ENCODE measurements at places on chromosomes 12 and 14.

DNA sequence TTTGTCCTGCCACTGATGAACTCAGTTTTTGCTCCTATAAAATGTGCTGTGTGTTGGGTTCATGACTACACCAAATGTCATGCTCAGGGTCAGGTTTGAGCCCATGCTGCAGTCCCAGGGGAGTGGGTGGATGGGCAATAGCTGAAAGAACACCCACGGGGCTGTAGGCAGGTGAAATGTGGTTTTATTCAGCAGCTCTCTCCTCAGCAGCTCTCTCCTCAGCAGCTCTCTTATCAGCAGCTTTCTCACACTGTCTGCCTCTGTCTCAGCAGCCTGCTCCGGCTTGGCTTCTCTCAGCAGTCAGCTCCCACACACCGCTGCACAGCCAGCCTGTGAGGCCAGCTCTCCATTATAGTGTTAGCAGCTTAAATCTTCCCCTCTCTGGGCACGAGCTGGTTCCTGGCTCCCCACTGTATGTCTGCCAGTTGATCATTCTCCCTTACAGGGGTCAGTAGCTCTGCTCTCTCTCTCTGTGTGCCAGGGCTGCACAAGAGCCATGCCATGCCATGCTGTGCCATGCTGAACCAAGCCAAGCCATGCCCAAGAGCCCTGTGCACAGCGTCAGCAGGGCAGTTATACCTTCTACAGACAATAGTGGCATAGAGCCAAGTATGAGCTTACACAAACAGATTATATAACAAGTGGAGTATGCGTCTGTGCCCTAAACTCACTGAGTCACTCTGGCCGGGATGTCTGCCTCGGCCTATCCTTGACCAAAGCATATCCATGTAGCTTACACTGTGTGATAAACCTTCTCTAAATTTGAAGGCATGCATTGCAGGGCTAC is 303.3 kb upstream of the TMPO start:
- DNase-seq = no peak

GRCh38 chr12:79886917-79887519 is 47.9 kb downstream of the PPP1R12A start:
- peak; percentile 30 for DNase-seq

GRCh38 chr12:79535751-79536150 is 155.0 kb downstream of the PAWR start:
- no peak for DNase-seq

DNA sequence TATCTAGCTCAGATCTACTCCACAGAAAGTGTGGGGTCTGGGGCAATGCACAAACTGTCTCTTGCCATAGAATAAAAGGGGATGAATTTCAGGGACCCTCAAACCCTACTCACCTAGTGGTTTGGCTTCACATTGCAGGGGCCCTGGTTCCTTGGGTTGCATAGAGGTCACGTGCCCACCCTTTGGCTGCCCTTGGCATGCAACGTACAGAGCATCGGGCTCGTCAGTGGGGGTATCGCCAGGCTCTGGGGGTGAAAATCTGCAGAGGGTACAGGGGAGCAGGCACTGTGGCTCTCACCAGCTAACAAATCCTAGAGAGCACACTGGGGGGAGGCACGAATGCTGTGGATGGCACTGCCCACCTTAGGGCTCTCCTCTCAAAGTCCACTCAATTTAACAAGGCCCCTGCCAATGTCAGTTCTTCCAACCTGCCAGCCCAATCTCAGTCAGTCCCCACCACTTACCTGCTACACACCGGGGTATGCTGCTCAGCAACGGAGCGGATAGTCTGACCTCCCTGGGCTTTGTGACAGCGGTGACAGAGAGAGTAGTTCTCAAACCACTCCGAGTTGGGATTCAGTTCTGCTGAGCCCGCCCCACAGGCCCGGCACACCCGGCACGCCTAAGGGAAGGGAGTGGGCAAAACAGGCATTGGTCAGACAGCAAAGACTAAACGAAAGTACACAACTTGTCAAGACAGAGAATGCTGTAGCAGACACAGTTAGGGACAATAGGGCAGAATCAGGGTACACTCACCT is 8.0 kb downstream of the KMT2D start:
- DNase-seq = no peak

GRCh38 chr12:49543221-49543913 is 4.5 kb downstream of the KCNH3 start:
- no peak for DNase-seq

DNA sequence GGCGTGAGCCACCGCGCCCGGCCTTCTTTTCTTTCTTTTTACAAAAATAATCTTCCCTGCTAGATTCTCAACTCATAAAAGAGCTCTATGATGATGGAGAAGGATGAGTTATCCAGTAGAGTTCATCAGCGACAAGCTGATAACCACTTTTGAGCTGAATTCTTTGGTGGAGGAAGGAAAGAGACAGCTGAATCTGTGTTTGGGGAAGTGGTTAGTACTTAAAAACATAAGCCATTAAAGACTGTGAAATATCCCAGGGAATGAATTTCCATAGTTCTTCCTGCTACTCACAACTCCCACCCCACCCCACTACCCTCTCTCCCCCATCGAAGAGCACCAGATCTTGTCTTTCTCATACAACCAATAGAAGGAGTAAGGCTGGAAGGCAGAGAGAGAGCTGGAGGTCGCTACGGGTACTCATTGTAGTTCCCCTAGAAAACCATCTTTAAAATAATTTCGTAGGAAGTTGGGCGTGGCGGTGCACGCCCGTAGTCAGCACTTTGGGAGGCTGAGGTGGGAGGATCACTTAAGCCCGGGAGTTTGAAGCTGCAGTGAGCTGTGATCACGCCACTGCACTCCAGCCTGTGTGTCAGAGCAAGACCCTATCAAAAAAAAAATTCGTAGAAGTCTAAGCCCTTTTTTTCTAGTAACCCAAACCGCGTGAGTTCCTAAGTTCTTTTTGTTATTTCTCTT is 647 bp upstream of the ESPL1 start:
- no peak for DNase-seq

- no peak for DNase-seq
Observed at GRCh38 chr14:55938249-55938791, 179.9 kb upstream of the PELI2 start.

GRCh38 chr14:89493877-89494634 is 77.0 kb upstream of the FOXN3 start:
- DNase-seq = peak; percentile 70

GRCh38 chr12:5022465-5023061 is 21.1 kb upstream of the KCNA5 start:
- DNase-seq = no peak

DNA sequence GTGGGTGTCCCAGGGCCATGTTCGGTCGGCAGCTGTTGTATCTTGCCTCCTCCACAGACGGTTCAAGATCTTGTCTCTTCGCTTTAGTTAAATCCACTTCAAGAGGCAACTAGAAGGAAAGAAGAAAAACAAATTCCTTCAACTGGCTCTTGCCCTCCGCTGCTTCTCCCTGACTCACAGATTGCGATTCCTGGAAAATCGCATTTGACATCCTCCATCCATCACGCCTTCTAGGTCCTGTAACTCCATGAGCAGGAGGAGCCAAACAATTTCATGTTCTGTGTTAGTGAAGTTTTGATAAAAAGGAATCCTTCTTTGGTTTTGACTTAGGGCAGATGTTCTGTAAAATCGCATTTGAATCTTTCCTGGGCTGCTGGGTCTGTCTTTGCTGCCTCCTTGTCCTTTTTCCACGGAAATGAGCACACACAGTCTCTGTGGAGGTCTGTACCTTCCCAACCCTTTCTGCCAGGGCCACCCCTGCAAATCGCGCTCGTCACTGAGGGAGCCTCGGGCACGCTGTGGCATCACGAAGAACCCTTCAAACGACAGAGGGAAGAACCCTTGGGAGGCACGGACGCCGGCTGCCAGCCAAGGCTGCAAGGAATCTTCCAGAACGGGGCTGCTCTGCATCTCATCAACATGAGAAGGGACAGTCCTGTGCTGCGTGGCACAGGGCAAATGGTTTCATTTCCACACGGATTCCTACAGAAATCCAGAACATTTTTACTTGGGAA is 32.6 kb downstream of the RAD52 start:
- no peak for DNase-seq

- DNase-seq = peak; percentile 24
Observed at GRCh38 chr12:121443193-121443870, 43.4 kb downstream of the RNF34 start.

DNA sequence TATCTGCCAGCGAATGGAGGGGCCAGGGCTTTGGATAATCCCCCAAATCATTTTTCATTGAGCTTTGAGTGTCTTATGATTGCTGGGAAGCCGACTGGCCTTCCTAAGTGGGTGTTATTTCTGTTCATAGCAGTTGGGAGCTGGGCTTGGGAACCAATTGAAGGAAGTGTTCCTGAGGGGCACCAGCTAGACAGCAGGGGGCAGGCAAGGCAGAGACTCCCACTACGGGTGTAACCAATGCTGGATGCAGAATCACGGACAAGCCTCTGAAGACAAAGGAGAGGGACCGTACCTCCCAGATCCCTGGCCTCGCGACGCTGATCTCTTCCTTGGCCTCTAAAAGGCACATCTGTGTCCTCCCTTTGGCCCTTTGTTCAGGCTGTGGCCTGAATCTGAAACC is 149.0 kb upstream of the PRMT8 start:
- DNase-seq = no peak

DNA sequence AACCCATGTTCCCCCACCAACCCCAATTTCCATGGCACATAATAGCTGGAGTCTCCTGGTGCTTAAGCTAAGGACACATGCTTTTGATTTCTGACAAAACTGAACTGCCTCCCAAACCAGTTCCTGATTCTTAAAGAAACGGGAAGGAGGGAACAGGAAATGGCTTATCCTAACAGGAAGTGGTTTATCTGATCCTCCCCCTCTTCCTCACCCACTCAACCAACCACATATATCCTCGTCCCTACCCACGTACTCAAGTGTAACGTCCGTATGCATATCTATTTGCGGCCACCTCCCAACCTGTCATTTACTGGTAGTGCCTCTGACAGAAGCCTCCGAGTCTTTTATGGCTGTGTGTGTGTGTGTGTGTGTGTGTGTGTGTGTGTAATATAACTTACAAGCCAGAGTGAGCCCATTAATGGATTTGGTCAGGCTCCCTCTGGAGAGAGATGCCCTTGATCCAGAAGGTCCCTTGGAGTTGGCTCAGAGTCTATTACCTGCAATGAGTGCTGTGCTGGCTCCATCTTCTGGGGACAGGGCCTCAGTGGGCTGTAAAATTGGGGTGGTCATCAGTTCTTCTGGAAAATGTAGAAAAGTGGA is 7.7 kb downstream of the DAZAP2 start:
- DNase-seq = no peak

- no peak for DNase-seq
Observed at GRCh38 chr12:31631809-31632208, 27.7 kb upstream of the ETFBKMT start.

Measured in non-pigmented ciliary epithelial cell (primary cell).